ENCODE measurements at places on chromosomes 11 and 22.

DNA sequence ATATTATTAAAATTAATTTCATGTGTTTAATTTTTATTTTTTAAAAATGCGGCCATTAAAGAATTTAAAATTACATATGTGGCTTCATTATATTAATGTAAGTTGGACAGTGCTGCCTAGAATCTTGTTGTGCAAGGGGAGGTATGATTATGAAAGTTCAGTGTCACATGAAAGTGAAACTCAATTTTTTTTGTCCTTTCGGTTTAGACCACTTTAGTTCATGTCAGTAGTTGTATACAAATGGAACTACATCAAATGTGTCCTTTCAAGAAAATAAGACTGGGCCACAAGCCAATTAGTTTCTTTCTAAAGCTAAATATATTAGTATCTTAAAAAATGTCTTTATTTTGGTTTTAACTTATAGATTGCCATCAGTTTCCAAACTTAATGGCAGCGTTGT lies 35.7 kb downstream of the TBCEL start:
- DNase-seq: no peak

DNA sequence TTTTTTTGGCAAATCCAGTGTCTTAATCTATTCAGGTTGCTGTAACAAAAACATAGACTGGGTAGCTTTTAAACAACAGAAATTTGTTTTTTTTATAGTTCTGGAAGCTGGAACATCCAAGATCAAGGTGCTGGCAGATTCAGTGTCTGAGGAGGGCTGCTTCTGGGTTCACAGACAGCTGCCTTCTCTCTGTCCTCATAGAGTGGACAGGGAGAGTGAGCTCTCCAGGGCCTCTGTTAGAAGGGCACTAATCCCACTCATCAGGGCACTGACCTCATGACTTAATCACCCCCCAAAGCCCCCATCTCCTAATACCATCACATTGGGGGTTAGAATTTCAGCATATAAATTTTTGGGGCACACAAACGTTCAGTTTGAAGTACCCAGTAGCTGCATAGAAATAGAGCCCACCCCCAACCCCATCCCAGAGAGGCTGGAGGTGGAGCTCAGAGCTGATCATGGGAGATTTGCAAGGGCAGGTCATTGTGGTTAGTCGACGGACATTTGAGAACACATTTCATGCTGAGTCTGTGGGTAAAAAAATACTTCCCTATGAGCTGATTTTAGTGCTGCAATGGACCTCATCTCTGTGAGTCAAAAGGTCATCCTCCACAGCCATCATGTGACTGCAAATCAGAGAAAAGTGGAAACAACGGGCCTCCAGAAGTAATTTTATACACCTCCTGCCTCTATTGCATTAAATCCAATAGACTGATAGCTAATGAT lies 203.1 kb upstream of the CADM1 start:
- DNase-seq: no peak

GRCh38 chr22:22156716-22157347 lies 87.8 kb upstream of the VPREB1 start:
- peak; percentile 54 for DNase-seq

- DNase-seq: no peak
Measured at GRCh38 chr22:19652316-19652715, 62.0 kb upstream of the SEPTIN5 start.
